ENCODE measurements at places on chromosomes 3 and 15. TPM values are rescaled to one million over a fixed set of nuclear protein-coding genes. Genes with fewer than 3 reads are reported as not detected.

Gene ZDHHC19
- total RNA-seq = not detected

Gene EPHA6
- not detected for total RNA-seq

Gene TMEM212
- total RNA-seq = not detected

Gene CACNA2D2
- 0.07 TPM for total RNA-seq

Gene ARPP21
- 2.4 TPM for total RNA-seq

Gene NR2E3
- 0.20 TPM for total RNA-seq

Gene KLHL6
- total RNA-seq = under 0.01 TPM

Gene COPG1
- 313 TPM for total RNA-seq

Gene FEM1B
- 52.8 TPM for total RNA-seq

Gene NSMCE3
- total RNA-seq = 7.8 TPM

Gene GOLGA8H
- 0.30 TPM for total RNA-seq

Gene KNG1
- total RNA-seq = not detected

Gene TTC21A
- 6.8 TPM for total RNA-seq

Gene KBTBD13
- total RNA-seq = not detected

Gene MORC1
- not detected for total RNA-seq

Gene CNTN4
- total RNA-seq = not detected

Gene LOXL1
- 126 TPM for total RNA-seq

Gene GPR62
- total RNA-seq = 0.07 TPM

Gene WWTR1
- total RNA-seq = 128 TPM

Gene ARHGAP31
- total RNA-seq = 16.9 TPM

Gene SENP8
- 1.9 TPM for total RNA-seq

Gene WDR82
- 85.0 TPM for total RNA-seq

Gene LARP6
- 51.3 TPM for total RNA-seq

Gene SCAMP5
- 1.6 TPM for total RNA-seq

Gene SEMA5B
- total RNA-seq = 0.72 TPM

Gene STARD9
- total RNA-seq = 7.8 TPM

Gene FEZF2
- total RNA-seq = not detected

Gene STAG1
- total RNA-seq = 36.6 TPM

Gene LMAN1L
- not detected for total RNA-seq

Gene SLC33A1
- total RNA-seq = 41.0 TPM

Gene ATP10A
- total RNA-seq = 14.9 TPM

Gene GOLGA8R
- 2.9 TPM for total RNA-seq

Gene CIDEC
- total RNA-seq = not detected

Gene TRH
- total RNA-seq = 0.20 TPM

Gene LSAMP
- 1.0 TPM for total RNA-seq

Gene ATP13A5
- total RNA-seq = not detected

Gene WDR73
- total RNA-seq = 32.3 TPM

Gene LNP1
- 2.9 TPM for total RNA-seq

Gene ECE2
- 0.17 TPM for total RNA-seq

Gene ABI3BP
- 148 TPM for total RNA-seq

Gene SKOR1
- 0.17 TPM for total RNA-seq

Gene CCK
- 0.13 TPM for total RNA-seq

Gene MB21D2
- total RNA-seq = 5.1 TPM

Gene PAK6
- total RNA-seq = 0.13 TPM

Gene GPR160
- 0.26 TPM for total RNA-seq

Gene TPRG1
- total RNA-seq = 0.52 TPM

Gene EXD1
- total RNA-seq = not detected

Gene PCOLCE2
- total RNA-seq = 192 TPM

Gene PLA2G4D
- not detected for total RNA-seq

Gene PLOD2
- total RNA-seq = 819 TPM

Gene SLC7A14
- 0.83 TPM for total RNA-seq

Gene RAD51
- 1.4 TPM for total RNA-seq

Gene IGSF10
- total RNA-seq = 2.4 TPM
